ENCODE measurements at places on chromosomes 1 and 21.

- no peak for DNase-seq
Observed at GRCh38 chr1:156384658-156385057, 15.6 kb downstream of the RHBG start.

GRCh38 chr1:58454807-58455206 is 91.7 kb downstream of the OMA1 start:
- no peak for DNase-seq

DNA sequence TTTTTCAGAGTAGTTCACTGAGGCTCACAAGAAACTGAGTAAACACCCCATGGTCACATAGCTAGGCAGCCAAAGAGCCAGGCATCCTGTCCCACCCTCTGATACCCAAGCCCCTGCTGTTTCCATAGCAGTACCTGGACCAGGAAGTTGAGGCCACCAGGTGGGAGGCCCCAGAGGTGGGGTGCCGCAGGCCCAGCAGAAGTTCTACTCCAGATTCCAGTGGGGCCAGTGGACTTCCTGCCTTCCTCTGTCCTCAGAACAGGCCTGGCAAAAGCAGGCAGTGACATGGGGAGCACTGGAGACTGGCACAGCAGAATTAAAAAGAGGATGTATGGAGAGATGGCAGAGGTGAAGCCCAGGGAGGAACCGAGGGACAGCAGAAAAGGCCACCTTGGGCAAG is 19.0 kb downstream of the FOXO6 start:
- no peak for DNase-seq

DNA sequence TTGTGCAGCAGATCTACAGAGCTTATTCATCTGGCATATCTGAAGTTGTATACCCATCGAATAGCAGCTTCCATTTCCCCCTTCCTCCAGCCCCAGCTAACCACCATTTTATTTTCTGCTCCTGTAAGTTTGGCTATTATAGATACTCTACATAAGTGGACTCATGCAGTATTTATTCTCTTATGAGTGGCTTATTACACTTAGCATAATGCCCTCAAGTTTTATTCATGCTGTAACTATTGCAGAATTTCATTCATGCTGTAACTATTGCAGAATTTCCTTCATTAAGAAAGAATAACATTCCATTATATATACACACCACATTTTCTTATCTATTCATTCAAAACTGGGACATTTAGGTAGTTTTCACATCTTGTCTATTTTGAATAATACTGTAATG is 30.5 kb upstream of the IFI16 start:
- DNase-seq = no peak

- DNase-seq = no peak
Observed at GRCh38 chr1:216627252-216627651, 96.0 kb downstream of the ESRRG start.

DNA sequence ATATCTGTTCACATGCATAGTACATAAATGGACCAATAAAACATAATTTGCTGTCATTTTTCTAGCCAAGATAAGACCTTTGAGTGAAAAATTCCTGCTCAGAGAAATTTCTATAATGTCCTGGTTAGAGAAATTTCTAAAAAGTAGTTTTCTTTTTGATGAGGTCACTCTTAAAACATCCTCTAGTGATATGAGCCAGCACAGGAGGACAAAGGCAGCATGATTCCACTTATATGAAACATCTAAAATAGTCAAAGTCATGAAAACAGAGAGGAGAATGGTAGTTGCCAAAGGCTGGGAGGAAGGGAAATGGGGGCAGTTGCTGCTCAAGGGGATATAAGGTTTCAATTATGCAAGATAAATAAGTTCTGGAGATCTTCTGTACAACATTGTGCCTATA is 239.4 kb downstream of the BACH1 start:
- DNase-seq = peak; percentile 41

DNA sequence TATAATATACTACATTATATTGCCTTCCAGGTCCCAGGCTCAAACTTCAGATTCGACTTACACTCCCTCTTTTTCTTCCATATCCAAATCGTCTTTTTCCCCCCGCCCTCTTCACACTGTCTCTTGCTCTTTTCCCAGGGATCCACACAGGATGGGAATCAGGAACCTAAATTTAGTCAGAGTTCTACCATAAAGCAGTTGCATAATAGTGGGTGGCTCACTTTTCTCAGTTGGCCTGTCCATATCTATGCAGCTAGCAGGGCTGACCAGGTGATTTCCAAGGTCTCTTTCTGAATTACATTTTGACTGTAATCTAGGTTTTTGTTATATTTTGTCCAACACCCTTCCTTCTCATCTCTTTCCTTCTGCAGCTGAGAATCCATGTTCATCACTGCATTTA is 7.7 kb upstream of the BCAS2 start:
- DNase-seq = no peak

DNA sequence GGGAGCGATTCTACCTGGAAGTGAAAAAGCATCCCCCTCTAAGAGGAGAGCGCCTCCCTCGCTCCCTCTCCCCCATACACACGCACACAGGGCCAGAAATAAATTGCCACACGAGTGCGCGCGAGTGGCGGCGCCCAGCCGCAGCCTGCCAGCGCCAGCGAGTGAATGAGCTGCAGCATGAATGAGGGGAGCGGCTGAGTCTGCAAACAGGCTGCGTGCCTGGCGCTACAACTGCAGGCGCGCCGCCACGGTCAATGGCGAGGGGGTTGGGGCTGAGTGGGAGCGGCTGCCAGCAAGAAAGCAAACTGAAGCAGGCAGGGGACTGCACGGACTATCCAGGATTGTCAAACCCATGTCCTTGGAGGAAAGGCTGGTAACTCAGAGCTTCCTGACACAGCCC is 2.2 kb downstream of the CAMK1G start:
- DNase-seq = no peak
